NCI-H2081 treated with DMSO at 0.1 percent for 48 hours (cell line): ENCODE measurements at places on chromosomes 1 and 21.

- no peak for DNase-seq
These were observed 9.2 kb upstream of the OR2B11 start for GRCh38 chr1:247467129-247467528.

DNA sequence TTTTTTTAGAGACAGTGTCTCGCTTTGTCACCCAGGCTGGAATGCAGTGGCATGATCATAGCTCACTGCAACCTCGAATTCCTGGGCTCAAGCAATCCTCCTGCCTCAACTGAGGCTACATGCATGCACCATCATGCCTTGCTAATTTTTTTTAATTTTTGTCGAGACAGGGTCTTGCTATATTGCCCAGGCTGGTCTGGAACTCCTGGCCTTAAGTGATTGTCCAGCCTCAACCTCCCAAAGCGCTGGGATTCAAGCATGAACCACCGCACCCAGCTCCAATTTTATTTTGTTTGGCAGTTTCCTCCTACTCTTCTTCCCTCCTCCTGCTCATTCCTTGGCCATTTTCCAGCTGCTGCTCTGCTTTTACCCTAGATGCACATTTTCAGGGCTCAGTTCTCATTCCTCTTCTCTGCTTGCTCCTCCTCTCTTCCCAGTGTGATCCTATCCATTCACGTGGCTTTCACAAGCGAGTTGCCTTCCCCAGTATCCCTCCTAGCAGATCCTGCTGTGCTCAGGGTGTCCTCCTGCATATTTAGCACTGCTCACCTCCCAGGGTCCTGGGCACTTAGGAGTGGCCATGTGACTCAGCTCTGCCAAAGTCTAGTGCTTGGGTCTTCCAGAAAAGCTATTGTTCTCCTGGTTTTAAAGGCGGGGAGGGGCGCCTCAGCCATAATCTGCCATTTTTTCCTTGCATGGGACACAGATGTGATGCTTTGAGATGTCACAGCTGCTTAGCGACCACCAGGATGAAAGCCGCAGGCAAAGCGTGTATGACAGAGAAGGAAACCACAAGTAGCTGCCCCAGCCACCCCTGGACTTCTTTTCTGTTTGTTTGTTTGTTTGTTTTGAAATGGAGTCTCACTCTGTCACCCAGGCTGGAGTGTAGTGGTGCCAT is 33.7 kb downstream of the PSEN2 start:
- no peak for DNase-seq

DNA sequence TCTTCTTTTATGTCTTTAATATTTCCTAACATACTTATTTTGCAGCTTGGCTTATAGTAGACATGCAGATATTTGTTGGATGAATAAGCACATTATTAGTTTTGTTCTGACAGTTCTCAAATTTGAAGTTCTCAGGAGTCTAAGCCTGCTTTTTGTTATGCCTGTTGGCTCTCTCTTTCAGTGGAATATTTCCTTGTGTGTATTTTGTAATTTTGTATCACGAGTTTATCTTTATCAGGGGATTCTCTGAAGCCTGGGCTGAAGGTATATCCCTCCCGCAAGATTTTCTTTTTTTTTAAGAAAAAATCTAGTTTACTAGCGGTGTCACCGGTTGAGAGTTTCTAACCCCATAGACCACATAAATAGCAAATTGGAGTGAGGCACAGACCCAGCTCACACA is 105.9 kb downstream of the RGL1 start:
- no peak for DNase-seq

- DNase-seq, result no peak
These were observed 91.9 kb upstream of the TMPRSS15 start for GRCh38 chr21:18495523-18495922.

GRCh38 chr1:55478742-55479141 is 263.6 kb upstream of the USP24 start:
- no peak for DNase-seq

DNA sequence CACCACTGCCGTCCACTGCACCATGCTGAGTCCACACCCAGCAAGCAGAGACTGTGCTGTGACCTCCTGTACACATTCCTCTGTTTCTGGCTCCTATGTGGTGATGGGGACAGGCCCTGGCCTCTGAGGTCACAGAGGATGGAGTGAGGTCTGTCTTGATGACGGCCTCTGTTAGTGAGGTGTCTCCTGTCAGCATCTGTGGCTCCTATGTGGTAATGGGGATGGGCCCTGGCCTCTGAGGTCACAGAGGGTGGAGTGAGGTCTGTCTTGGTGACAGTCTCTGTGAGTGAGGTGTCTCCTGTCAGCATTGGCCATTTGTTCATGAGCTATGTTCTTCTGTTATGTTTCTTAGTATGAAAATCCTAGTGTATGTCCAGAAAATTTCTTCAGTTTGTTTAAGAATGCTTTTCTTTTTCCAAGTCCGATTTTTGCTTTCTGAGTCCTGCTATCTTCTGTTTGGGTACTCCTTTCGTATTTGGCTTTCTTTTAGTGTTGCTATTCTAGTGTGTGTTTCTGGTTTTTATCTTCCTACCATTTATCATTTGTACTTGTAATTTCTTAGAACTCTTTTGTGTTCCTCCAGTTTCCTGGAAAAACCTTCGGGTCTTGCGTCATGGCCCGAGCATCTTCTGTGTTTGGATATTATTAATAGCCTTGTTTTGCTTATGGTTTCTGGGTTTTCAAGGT is 13.4 kb downstream of the SNAP47 start:
- no peak for DNase-seq
